ENCODE measurements at places on chromosomes 2 and 18.

GRCh38 chr18:75678627-75679026, 251.1 kb upstream of the SMIM21 start:
- DNase-seq, result no peak

DNA sequence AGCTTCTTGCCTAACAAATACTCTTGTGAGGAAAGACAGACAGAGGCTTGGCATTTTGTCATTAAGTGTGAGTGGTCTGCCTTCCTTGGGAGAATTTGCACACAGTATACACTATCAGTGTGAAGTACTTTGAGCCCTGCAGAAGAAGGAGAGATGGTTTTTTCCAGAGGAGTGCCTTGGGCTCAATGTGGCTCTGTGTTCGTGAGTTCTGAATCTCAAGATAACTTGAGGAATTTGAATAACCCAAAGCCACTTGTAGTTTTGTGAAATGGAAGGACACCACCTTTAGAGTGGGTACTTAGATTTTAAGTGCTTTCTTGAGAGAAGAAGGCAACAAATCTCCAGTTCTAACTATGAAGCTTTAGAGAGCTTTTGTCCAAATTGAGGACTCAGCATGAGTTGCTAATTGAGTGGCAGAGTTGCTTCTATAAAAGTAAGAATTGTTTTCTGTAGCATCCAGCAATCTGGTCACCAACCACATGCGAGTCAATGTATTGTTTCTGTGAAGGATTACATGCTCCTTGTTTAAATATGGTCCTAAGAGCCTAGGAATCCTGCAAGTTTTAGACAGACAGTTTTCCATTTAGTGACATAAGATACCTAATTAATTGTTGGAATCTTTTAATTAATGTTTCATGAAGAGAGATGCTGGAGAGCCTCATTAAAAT, 68.3 kb downstream of the BABAM2 start:
- DNase-seq, result no peak

DNA sequence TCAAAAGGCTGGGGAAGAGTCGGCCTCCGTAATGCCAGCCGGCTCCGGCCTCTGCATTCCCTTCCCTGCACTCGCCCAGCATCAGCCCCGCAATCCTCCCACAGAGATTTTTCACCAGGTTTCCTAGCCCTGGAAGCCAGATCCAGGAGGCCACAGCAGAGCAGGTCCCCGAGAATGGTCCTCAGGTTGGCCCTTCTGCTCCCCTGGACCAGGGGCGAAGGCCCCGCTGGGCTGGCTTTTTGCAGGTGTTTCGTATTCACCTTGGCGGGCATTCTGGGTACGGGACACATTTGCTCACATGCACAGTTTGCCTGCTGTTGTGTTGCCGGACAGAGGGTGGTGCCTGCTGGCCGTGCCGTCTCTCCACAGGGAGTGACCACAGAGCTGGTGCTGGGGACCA, 309.5 kb downstream of the NDUFA10 start:
- DNase-seq, result no peak

DNA sequence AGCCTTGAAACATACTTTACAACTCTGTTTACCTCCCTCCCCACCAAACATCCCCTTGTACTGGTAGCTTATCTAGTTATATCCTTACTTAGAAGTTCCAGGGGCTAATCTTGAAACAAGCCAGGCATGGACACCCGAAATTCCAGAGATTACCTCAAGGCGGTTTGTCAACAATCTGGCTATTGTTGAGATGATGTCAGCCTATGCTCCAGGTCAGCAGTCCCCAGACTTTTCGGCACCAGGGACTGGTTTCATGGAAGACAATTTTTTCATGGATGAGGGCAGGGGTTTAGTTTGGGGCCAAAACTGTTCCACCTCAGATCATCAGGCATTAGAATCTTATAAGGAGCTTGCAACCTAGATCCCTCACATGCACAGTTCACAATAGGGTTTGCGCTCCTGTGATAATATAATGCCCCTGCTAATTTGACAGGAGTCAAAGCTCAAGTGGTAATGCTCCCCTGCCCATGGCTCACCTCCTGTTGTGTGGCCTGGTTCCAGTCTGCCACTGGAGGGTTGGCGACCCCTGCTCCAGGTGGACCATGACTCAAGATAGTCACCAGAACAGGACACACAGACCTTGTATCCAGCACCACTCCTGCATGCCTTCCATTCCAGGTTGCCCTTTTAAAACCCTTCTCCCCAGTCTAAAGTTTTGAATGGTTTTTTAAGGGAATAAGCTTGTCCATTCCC, 171.2 kb downstream of the SPAG16 start:
- DNase-seq, result no peak

- no peak for DNase-seq
These were observed 50.8 kb downstream of the SPRED2 start for GRCh38 chr2:65381607-65382051.

- no peak for DNase-seq
These were observed 319.8 kb downstream of the FBXO15 start for GRCh38 chr18:73827801-73828200.

- no peak for DNase-seq
These were observed 361.9 kb downstream of the NYAP2 start for GRCh38 chr2:225761396-225761795.

DNA sequence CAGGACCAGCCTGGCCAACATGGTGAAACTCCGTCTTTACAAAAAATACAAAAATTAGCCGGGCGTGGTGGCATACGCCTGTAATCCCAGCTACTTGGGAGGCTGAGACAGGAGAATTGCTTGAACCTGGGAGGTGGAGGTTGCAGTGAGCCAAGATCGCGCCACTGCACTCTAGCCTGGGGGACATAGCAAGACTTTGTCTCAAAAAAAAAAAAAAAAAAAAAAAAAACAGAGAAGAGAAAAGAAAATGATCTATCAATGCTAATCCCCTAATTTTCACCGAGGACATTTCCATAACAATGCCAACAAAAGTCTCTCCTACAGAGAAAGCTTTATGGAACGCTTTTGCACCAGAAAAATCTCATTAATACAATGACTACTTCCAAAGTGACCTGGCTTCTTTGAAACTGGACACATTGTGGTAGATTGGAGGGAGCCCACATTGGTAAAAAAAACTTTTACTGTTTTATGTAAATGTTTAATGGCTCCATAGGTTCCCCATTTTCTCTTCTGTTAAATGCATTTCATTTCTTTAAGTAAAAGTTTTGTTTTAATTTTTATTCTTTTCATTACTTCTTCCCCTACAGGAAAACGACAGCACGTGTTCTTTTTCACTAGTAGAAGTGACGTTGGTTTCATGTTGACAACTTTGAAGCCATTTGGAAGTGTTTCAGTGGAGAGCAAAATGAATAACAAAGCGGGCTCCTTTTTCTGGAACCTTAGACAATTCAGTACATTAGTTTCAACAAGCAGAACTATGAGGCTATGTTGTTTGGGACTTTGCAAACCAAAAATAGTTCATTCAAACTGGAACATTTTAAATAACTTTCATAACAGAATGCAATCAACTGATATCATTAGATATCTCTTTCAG, 888 bp downstream of the FASTKD2 start:
- no peak for DNase-seq

DNA sequence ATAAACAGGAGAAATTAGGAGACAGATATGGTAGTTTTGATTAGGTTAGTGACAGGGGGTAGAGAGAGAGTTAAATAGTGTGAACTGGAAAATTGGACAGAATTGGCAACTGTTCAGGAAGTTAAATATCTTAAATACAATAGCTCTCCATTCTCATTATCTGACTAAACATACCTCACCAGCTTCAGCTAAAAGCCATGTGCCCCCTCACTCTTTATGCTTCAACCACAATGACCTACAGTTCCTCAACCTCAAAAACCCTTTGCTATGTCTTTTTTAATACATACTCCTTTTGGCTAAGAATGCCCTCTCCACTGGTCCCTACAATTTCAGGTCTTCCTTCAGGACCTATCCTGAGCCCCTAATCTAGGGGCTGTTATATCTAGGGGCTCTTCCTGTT, 740.2 kb upstream of the ZEB2 start:
- no peak for DNase-seq

- DNase-seq, result no peak
These were observed 616.8 kb upstream of the ZEB2 start for GRCh38 chr2:145136702-145137101.

DNA sequence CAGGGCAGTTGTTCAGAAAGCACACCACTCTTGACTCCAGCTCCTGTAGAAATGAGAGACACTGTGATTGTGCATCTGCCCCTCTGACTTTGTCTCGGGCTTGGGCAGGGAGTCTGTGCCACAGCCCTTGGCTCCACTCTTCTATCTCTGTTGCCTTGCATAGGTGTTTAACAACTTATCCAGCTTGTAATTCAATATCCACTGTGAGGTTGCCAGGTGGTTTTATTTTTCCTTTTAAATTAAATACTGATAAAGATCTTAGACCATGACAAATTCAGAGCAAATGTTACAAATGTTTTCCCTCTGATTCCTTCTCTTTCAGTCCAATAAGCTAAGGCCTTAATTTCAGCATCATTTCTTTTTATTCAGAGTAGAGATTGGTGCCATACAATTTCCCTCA, 421.7 kb downstream of the STK39 start:
- DNase-seq, result no peak

DNA sequence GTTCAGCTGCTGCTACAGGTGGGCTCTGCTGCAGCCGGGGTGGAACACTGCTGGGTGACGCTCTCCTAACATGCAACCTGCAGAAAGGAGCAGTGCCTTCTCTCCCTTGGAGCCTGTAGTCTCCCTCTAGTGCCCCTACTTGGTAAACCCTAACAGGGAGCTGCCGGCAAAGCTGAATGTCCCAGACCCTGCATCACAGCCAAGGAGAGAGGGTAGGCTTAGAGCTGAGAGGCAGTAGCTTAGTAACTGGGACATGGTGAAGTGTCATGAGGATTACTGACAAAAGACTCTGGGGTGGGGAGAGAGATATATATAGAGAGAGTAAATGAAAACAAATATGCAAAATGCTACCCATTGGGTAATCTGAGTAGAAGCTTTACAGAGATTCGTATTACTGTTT, 9.9 kb downstream of the NCAPH start:
- DNase-seq, result no peak

- DNase-seq, result no peak
These were observed 66.1 kb upstream of the NXPH2 start for GRCh38 chr2:138846216-138846821.

DNA sequence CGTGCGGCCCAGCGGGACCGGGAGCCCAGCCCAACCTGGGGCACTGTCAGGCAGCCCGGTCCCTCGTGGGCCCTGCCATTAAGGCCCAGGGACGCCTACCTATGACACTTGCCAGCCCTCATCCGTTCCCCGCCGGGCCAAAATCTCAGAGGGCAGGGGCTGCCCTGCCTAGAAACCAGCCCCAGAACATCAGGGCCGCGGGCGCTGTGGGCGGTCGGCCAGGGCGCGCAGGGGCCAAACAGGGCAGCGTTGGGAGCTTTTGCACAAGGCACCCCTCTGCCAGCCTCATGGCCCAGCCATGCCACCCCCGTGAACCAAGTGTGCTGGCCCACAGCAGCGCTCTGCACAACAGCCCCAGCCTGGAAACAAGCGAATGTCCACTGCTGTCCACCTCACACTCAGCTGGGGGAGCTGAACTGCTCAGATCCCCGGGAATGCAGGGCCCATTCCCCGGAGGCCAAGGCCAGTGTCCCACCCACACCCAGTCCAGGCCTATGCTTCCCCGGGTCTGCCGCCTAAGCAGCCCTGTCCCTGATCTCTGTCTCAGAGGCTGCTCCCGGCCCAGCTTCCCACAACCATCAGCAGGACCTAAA, 3.5 kb upstream of the NEURL3 start:
- no peak for DNase-seq

GRCh38 chr2:16728351-16729136, 62.9 kb upstream of the CYRIA start:
- no peak for DNase-seq

DNA sequence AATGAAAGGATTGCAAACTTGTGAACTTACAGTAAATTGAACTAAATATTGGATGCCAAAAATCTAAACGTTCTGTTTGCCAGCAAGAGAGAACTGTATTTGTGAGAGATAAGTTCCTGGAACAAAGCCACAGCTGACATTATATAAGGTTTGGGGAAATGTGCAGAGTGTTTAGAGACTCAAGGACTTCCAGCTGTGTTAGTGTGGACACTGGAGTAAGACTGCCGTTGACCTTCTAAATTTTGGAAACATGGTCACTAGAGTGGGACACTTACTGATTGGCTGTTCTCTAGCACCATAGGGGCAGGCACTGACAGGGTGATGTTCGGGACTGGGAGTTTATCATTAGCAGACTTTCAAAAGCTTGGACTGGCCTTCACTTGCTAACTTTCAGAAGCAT, 40.5 kb downstream of the SCN9A start:
- no peak for DNase-seq

DNA sequence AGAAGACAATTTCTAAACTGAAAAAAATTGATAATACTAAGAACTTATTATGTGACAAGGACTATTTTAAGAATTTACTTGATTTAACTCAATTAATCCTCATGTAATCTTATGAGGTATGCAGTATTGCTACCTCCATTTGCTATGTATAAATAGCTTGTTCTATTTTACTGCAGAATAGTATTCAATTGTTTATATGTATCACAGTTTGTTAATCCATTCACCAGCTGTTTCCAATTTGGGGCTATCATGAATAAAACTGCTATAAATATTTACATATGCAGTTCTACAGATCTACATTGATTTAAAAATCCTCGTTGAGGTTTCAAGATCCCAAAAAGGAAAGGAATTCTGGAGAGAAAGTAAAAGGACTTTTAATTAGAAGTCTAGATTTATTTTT, 54.8 kb upstream of the DOCK10 start:
- no peak for DNase-seq

DNA sequence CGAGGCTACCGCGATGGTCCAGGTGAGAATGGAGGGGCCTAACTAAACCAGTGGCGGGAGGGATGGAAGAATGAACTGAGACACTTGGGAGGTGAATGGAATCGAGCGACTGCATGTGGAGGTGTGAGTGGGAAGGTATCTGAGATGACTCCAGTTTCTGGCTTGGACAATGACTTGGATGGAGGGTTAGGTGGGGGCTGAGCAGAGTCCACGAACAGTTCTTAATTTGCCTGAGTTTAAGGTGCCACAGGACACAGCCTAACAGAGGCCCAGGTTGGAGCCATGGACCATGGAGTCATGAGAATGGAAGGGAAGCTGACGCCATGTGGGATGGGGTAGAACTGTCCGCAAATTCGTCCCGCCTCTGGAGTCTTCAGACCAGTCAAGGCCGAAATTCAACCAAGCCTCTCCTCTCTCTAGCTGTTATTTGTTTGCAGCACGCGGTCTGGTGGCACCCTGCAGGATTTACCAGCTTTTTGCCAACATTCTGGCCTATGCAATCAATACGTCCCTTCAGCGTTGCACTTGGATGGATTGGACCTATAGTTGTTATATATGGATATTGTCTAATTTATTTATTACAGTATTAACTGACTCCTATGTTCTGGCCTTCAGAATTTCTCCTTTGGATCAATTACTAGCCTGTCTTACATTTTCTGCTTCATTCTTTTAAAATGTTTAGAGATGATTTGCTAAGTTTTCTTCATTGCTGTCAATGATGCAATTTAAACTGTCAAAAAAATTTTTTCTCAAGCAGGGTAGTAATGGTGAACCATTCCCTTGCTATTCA, 940 bp upstream of the BOLA3 start:
- no peak for DNase-seq

GRCh38 chr2:52895726-52896340, 871.8 kb upstream of the CHAC2 start:
- DNase-seq, result no peak
